ENCODE measurements at places on chromosomes 11 and 22.

DNA sequence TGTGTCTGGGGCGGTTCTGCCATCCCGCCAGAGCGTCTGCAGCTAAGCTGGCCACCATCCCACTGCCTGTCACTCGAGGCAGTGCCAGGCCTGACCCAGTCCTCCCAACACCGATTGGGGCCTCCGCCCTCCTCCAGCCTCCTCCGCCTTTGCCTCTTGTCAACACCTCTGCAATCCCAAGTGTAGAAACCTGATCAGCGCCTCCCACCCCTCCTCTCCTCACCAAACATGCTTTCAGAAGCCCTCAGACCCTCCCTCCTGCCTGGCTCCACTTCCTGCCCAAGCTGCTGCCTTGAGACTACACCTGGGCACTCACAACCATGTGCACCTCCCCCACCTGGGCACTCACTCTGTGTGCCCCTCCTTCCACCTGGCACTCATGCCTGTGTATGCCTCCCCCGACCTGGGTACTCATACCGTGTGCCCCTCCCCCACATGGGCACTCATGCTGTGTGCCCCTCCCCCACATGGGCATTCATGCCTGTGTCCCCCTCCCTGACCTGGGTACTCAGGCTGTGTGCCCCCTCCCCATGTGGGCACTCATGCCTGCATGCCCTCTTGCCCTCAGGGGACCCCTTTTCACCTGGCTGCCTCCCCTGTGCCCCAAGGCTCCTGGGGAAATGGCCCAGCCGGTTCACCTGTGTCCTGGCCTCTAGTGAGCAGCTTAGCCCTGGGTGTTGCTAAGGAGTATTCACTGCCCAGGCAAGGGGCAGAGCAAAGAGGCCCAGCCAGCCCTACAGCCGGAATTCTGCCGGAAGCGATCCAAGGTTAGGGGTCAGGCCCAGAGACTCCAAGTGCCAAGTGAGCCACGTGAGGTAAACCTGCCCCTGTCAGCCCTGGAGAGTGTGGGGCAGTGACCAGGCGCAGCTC is 5.5 kb upstream of the IFITM10 start:
- no peak for DNase-seq

- no peak for DNase-seq
Measured at GRCh38 chr11:69245491-69246345, 48.2 kb upstream of the MYEOV start.

DNA sequence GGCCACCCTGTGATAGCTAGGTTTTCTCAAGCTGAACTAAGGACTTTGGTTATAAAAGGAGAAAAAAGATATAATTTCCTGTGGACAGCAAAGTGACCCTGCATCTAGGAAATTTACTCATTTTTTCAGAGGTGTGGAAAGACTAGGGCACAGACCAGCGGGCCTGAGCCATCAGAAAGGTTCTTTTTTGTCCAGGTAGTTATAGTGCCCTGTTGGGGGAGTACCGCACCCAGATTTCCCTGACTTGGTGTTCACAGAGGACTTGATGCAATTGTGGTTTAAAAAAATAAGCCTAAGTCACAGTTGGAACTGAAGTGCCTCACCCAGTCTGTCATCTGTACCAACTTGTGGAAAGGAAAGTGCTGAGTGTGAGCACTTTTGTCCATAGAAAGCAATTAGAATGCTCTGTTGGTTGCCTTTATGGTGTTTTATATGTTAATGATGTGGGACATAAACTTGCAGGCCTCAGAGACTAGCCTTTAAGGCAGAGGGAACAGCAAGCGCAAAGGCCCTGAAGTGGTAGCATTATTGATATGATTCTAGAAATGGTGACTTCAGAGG is 3.1 kb downstream of the SYT9 start:
- no peak for DNase-seq

DNA sequence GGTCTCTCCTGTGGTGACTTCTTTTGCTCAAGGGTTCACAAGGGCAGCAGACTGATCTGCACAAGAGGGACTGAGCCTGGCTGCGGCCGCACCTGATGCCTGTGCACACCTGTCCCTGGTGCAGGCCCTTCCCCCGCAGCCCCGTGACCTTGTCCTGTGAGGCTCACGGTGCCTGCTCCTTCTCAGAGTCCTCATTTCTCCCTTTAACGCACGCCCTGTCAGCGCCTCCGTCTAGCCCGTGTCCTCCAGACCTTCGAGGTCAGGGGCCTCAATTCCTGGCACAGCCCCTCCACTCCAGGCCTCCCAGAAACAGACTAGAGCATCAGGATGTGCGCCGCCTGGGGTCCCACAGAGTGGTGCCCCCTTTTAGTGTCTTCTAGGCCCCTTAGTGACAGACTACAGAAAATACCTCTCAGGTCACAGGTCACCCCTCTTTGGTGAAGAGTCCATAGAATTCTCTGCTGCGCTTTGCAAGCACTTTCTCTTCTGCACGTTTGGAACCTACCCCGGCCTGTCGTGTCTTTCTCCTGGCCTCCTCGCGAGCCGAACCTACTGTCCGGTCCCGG is 1.0 kb upstream of the DRD4 start:
- no peak for DNase-seq

DNA sequence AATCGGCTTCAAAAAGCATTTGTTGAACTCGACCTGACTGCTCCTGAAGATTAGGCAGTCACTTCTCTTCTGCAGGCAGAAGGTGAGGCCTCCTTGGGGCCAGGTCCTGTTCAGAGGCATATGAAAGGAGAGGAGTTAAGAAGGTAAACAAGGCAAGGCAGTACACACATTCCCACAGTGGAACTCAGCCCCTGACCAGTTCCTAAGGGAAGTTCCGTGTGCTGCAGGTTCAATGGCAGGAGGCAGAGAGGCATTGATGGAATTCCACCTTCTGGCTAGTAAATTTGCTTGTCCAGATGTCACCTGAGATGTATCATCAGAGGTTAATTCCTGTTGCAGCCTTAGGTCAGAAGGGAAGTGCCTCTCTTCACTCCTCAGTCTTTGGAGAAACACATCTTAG is 337.0 kb upstream of the MTNR1B start:
- no peak for DNase-seq

DNA sequence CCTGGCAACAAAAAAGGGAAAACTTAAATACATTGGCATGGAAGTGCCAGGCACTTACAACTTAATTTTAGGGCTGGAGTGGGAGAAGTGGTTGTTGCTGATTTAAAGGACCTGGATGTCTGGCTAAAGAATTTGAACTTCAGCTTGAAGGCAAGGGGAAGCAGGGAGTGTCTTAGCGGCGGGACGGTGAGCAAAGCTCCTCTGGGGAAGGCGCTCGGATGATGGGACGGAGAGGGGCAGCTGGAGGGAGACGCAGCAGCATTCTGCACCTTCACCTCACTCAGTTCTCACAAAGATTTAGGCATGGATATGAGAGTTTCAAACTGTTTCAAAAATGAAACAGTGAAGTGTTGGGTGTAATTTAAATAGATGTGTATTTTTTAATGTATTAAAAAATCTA is 967.1 kb downstream of the BRD1 start:
- no peak for DNase-seq

DNA sequence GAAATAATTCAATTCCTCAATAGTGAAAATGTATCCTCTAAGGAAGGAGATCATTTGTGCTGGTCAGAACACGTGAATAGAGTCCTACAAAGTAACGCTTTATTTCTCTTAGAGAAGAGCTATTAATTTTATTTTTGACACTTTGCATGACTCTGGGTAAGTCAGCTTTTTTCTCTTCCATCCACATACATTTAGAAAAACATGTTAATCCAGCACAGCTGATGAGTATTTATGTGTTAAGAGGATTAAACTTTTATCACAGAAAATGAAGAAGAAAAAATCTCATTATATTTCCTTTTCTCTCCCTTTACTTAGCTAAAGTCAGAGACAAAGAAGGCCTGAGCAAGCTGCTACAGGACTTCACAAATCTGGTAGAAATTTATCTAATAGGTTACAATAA is 649.5 kb upstream of the CCDC179 start:
- DNase-seq = no peak

GRCh38 chr11:60924110-60924905 is at the start of gene TMEM132A:
TMEM132A (plus strand) TSS chr11:60924460; CDS start chr11:60924634, 174 bp downstream.
- peak; percentile 95 for DNase-seq

DNA sequence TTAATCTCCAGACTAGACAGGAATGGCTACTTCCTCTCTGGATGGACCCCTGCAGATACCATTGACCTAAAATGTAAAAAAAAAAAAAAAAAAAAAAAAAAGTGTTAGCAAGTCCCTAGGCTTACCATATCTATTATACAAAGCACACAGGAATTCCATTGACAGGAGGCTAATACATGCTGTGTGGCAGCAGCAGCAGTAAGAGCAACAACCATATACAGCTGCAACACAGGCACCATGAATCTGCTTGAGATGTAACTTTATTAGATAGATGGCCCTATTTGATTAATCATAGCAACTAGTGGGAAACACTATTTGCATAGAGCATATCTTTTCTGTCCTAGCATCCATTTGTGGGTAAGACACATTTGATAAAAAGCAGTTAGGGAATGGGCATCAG is 1447.1 kb downstream of the FAM181B start:
- no peak for DNase-seq

DNA sequence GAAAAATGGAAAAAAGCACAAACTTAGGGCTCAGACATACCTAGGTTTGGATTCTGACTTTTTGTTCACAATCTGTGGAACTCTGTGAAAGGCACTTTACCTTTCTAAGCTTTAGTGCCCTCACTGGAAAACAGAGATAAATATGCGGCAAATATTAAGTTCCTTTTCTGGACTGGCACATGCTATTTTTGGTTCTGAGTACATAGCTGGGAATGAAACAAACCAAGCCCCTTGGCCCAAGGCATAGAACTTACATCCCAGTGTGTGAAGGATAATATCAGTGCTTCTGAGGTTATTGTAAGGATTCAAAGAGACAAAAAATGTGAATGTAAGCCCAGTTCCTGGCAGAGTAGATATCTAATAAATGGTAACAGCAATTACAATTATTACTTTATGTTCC is 227.5 kb downstream of the ADAMTS15 start:
- DNase-seq = no peak

- DNase-seq = no peak
Measured at GRCh38 chr22:47858773-47859306, 1096.4 kb downstream of the TBC1D22A start.

Measured in GM03348 (cell line).